Left ventricle myocardium superior (tissue), 1 donor: ENCODE measurements at places on chromosomes 7 and 10.

DNA sequence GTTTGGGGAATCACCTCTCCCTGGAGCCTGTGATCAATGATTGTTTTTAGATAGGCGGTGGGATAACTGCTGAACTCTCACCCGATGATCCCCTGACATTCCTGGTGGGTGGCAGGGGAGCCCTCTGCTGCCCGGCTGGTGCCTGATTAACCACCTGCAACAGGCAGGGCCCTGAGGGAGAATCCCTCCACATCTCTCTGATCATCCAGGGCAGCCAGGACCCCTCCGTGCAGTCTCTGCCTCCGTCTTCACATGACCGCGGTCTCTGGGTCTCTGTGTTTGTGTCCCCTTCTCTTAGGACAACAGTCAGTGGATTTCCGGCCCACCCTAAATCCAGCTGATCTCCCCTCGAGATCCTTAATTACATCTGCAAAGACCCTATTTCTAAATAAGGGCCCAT lies 17.4 kb downstream of the CALML5 start:
- no peak for DNase-seq

DNA sequence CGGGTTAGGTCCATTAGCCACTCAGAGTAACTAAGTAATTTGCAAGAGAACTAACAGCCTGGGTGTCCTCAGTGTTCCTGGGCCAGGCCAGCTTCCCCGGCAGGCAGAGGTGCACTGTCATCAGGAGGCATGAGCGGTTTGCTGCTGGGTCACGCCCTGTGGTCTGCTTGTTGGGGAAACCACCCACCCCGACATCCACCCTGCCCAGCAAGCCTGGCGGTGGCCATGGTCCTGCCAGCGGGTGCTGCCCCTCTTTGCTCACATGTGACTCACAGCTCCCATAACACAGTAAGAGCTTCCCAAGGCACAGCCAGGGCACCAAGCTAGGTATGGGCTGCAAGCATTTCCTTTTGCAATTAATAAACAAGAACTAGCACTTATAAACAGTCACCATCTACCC lies 75.9 kb downstream of the RGS10 start:
- DNase-seq: no peak

DNA sequence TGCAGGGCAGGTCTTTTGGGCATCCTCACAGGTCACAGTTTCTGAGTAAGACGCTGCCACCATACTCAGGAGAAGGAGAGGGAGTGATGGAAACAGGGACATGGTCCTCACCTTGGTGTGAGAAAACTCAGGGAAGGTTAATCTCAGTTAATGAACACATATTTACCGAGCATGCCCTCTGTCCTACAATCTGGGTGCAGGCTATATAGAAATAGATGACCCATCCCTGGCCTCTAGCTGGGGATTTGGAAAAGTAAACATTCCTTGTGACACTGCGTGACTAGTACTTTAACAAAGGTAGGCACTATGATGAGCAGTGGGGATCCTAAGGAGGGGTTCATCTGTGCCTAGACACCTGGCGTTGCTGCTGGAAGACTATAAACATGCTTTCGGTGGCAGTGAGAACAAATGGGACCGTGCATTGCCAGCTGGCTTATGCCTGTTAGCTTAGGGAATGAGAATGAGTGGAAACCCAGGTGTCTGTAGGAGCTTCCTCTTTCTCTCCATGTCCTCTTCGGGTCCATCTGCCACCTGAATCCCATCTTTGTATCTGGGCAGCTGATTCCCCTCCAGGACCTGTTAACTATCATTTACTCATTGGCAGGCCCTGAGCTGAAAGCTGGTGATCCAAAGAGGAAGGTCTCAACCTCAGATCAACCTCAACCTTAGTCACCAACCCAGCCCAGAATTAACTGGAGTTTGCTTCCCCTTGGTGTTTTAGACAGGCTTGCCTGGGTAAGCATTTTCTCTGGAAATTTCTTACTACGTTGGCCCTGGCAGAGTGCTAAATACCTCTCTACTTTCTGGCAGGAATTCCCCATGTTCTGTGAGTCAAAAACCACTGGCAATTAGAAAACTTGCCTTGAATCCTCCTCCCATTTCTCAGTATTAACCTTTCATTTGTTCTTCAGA lies 794 bp downstream of the MBL2 start:
- DNase-seq: no peak

GRCh38 chr10:68179016-68179415 lies 52.9 kb downstream of the ATOH7 start:
- DNase-seq: no peak

DNA sequence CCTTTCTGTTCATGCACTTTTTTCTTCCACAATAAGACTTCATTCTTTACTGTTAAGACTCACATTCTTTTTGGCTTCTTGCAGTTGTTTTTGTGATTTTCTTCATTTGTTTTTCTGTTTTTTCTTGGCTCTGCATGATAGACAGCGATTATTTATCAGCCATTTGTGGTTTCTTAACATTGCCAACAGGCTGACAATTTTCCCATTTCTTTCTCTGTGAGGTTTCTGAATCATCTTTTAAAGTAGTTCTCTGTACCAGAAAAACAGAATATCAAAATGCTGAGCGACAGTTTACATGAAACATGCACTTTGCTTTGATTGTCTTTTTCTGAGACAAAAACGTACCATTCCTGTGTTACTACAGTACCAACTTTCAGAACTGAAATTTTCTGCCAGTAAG lies 334.2 kb upstream of the MAGI2 start:
- no peak for DNase-seq

DNA sequence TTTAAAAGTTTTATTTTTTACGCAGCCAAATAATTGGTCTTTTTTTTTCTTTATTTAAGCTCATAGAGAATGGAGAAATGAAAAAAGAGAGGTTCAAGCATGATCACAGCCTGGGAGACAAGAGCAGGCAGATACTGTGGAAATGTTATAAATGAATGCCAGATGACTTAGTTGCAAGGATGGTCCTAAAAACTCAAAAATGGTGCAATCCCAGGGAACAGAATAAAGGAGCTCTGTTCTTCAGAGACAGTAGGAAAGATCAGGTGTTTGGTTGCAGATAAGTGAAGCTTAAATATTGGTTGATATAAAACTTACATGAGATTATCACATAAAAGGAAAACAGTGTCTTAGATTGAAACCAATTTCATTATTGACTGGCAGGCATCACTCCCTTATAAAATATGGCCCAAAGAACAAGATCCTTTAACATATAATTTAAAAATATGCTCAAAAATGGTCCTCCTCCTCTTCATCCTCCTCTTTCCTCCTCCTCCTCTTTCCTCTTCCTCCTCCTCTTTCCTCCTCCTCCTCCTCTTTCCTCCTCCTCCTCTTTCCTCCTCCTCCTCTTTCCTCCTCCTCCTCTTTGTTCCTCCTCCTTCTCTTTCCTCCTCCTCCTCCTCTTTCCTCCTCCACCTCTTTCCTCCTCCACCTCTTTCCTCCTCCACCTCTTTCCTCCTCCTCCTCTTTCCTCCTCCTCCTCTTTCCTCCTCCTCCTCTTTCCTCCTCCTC lies 18.6 kb downstream of the GNAT3 start:
- DNase-seq: no peak

DNA sequence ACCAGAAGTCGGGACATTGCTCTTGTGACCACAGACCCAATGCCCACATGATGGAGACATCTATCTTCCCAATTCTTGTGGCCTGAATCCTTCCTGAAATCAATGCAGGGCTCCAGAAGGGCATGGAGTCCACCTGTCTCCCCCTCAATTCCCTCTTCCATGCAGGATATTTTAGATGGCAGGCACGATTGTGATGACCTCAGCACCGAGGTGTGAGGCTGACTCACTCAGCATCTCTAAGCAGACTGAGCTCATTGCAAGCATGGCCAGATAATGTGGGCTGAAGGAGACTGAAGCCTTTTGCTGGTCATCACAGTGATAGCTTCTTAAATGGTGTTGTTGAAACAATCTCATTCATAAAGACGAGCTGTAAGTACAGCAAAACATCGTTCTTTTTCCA lies 374.9 kb upstream of the PODXL start:
- DNase-seq: no peak
